ENCODE measurements at places on chromosomes 7 and 10.

GRCh38 chr10:6514844-6515780 is 65.0 kb downstream of the PRKCQ start:
- no peak for DNase-seq

GRCh38 chr7:22192801-22193200 is 164.2 kb downstream of the RAPGEF5 start:
- no peak for DNase-seq

DNA sequence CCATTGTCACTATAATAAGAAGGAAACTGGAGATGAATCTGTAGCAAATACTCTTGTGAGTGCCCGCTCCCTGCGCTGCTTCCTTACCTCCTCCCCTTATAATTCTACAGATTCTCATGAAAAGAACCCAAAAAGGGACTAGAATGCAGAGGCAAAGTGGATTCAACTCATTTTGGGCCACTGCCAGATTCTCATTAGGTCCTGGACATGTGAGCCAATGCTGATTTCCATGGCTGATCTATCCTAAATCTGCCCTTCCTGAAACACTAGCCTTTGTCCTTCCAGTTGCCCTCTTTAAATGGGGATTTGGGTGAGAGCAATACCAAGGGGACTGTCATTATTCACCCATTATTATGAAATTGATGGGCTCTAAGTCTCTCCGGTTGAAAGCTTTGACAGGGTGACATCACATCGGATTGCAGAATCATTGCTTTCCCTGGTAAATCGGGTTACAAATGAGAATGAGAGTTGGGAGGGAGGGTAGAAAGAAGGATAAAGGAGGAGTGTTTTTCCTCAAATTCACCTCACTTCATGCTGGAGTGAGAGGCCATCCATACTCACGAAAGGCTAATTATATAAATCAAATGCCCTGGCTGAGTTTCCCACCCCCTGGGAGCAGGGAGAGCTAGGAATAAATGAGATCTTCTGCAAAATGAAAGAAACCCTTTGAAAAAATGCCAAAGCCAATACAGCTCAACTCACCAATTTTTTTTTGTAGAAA is 37.5 kb downstream of the PTN start:
- no peak for DNase-seq

DNA sequence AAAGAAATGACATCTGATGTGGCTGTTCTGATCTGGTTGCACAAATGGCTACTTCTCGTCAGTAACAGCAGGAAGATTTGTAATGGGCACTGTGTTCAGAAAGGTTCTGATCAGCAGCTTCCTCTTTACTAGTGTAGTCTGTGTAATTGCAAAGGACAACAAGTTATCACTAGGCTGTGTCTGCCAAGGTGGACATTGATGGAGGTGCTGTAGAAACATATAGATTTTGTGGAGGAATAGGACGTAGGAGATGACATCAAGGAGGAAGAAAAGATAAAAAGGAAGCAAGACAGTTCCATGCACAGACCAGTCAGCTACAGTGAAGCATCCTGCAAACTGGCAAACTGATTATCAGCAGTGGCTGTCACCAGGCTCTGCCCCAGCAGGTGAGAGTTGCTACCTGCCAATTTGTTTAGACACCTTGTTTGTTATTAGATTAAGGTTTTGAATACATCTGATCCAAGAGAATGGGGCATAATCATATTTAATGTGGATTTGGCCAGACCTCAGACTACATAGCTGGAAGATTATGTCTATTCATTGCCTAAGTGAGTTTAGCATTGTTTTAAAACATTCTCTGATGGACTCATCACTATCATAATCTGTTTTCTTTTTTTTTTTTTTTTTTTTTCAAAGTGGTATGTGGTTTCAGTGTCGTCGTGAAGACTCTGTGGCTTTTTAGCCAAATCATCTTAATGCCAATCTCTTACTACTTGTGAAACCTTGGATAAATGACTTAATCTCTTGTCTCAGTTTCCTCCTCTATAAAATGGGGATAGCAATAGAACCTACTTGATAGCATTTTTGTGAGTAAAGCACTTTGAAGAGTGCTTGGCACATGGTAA is 417.9 kb upstream of the LRGUK start:
- DNase-seq = no peak

DNA sequence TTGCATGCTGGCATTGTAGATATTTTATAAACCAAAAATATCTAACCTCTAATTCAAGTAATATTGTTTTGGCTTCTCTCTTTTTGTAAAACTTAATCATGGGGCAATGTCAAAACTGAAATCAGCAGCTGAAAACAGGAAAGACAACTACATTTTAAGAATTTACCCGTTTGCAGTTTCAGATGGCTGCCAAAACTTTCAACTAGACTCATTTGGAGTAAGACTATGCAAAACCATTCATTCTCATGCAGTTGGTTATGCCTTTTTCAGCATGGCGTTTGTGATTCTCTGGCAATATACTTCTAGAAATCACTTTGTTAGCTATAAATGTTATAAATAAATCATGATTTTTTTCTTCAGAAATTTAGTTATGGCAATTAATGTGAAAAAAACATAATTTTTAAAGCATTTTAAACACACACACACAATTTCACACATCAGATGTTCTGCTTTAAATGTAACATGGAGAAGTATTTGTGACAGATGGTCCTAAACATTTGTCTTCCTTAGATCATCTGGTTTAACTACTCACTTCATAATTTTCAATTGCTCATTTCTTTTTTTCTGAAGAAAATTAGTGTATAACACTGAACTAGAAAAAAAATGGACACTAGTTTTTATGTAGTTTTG is 116.4 kb downstream of the ITGB8 start:
- DNase-seq = no peak

GRCh38 chr10:125193306-125193877 is 33.0 kb upstream of the CTBP2 start:
- no peak for DNase-seq

- no peak for DNase-seq
Observed at GRCh38 chr7:132102942-132103341, 473.3 kb downstream of the PLXNA4 start.

DNA sequence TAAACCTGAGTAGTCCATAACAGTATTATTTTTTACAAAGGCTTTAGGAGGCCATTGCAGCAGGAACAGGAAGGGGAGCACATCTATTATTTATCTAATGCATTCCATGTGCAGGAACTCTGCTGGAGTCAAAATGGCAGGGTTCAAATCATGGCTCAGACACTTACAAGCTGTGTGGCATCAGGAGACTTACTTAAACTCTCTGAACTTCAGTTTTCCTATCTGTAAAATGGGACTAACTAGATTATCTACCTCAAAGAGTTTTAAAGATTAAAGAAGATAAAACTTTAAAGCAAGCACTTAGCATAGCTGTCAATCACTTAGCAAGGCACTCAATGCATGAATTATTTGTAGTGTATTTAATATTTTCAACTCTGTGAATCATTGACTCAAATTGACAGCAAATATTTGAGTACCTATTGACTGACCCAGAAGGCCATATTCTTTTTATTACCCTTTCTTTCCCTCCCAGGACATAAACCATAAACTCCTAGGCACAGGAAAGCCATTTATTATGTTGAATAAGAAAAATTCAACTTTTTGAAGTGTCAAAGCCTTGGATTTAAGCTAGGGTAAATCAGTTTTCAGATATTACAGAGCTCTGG is 115.8 kb upstream of the FAM204A start:
- DNase-seq = no peak

- no peak for DNase-seq
Observed at GRCh38 chr7:154996101-154996500, 6.8 kb downstream of the PAXIP1 start.

- no peak for DNase-seq
Observed at GRCh38 chr7:94660006-94660405, 4.1 kb upstream of the SGCE start.

- DNase-seq = no peak
Observed at GRCh38 chr10:115696747-115697146, 576.3 kb downstream of the GFRA1 start.

- no peak for DNase-seq
Observed at GRCh38 chr7:50327443-50327842, 22.9 kb downstream of the IKZF1 start.

DNA sequence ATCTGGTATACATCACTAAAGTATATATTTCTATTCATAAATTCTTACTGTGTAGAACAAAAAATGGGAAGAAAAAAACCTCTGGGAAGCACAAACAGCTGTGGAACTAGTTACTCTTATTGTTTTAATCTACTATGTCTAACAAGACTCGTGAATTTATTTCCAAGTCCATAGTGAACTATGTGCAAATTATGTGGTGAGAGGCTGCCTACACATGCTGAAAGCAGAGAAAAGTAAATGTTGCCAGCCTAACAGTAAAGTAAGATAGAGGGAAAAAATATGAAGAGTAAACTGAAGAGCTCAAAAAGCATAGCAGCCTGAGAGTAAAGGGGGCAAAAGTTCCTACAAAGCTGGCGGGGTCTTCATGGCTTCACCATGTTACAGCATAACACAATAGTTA is 3.0 kb downstream of the GDI2 start:
- no peak for DNase-seq

DNA sequence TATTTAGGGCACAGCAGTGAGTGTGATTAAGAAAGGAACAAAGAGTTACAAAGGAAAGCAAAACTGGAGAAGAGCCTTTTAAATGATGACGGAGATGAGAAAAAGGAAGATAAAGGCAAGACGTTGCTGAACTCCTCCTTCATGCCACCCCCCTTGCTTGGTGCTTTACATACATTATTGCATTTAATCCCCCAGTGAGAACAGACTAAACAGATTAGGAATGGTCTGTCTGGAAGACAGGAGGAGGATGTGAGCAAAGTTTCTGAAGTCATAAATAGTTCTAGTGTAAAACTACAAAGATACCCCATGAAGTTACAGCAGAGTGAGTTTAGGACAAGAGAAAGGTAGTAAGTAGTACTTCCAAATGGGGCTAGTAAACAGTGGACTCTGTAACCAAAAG is 113.5 kb downstream of the PLCE1 start:
- DNase-seq = no peak

GRCh38 chr10:114518401-114519305 is 114.4 kb upstream of the AFAP1L2 start:
- no peak for DNase-seq

DNA sequence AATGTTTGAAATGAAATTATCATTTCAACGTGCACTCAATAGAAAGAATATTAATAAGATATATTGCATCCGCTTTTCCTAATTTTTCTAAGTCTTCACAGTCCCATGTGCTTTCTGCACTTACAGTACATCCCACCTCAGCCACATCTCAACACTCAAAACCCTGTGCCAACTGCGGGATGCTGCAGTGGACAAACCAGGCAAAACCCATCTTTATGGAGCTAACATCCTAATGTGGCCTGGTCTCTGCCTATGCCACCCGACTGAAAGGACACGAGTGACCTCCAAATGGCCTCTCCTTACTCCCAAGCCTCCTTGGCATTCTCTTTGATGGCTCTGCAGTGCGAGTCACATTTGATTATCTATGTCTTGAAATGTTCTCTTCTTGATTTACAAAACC is 57.4 kb upstream of the ADRB1 start:
- no peak for DNase-seq

GRCh38 chr7:106054971-106055532 is 57.1 kb downstream of the SYPL1 start:
- DNase-seq = no peak

DNA sequence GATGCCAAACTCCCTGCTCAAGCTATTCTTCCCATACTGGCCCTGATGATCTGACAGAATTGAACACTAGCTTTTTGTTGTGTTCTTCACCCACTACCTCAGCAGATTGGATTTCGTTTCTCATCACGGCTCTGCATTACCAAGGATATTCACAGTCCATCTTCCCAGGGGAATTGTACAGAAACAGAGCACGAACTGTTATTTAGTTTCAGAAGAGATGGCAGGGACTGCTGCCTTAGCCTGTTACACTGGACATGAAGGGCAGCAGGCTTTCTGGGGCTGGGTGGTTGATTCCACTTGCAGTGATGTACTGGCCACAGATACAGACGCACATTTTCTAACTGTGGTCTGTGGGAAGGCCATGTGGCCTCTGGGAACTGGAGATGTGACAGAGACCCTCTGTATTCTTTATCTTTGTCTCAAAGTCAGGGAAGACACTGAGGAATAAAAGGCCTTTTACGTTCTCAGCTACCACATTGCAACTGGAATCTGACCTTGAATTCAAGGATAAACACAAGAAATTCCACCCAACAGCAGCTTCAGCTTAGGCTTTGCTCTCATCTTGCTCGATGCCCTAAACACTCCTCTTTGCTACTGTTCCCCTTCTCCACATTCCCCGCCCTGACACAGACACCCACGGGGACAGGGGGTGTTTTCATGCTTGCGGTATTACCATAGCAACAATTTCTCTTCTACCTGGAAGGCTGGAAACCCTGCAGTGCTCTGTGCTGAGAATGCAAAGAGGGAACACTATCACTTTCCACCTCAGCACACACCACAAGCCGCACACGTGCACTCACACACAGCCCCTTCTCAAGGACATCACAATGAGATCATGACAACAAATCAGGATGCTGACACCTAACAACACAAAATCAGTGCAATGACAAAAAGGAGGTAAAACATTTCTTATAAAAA is 81.7 kb downstream of the RNF216 start:
- DNase-seq = no peak

DNA sequence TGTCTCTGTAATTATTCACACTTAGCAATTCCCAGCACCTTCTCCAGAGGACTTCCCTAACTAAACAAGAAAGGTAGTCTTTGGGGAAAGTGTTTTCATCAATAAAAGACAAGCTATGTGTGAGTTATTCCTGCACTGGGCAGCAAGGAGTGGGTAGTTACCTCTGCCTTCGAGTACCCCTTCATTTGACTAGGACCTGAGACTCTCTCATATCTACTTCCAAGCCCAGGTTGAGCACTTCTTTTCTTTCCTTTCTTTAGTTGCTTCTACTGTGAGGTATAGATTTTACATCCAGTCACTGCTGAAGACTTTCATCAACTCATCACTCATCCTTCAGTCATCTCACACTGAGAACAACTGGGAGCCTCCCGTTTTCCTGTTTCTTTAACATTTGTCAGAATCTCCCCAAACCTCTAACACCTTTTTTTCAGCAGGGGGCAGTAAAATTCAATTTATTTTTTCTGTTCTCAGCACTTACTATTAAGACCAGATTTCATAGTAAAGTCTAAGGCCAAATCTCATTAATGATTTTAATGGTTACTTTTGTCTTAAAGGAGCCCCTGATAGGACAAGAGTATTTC is 80.1 kb upstream of the PRSS1 start:
- DNase-seq = no peak

DNA sequence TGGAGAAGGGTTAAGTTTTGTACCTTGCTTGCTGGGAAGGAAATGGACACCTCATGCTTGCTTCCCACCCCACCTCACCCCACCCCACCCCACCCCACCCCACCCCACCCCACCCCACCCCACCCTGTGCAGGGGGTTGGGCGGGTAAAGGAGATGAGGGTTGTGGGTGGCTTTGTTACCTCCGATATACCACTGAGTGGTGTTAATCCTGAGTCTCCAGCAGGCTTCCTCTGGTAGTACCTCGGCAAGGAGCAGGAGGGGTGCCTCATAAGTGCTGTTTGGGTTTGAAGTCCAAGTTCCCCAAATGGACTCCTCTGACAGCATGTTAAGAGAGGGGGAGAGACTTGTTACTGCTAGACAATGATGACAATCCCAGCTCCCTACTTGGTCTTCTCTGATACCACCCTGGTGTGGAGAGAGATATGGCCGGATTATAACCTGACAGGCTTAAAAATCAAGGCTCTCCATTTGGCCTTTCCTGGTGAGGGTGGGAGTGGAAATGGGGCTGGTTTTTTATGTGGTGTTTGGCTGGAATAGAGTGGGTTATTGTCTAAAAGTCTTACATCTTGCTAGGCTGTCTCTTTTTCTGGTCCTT is 11.7 kb downstream of the SAMD8 start:
- no peak for DNase-seq

GRCh38 chr7:155053002-155053401 is 17.1 kb upstream of the HTR5A start:
- no peak for DNase-seq
